Gastroesophageal sphincter (tissue), 4 donors: ENCODE measurements at places on chromosomes 16 and 17.

DNA sequence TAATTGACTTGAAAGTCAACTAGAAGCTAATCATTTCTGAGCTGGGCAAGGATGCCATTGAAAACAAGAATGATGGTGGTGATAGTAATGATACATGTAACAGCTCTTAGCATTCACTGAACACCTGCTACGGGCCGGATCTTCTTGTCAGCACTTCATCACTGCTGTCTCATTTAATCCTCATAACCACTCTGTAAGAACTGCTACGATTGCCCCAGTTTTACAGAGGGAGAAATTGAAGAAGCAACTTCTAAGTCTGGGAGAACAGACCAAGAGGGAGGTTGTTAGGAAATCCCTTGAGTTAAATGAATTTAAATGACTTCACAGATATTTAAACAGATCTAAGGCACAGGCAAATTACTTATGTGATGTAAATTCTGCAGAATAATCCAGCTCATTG, 7.0 kb upstream of the GAN start:
- ATAC-seq: no peak

- no peak for ATAC-seq
These were observed 385.0 kb downstream of the CDH11 start for GRCh38 chr16:64736857-64737256.

DNA sequence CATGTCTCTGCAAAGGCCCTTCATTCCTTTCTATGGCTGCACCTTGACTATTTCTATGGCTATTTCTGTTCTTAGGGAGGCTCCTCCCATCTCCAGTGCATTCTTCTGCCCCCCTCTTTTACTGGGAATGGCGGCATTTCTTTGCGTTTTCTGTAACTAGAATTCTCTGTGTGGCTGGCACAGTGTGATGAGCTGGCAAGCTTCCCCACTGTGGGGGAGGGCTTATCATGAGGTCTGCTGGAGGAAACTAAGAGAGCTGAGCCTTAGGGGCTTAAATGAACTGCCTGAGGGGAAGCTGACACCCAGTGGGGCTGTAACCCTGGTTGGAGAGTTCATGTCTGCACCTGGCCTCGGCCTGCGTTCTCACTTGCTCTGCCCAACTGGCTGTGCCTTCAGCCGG, 1.5 kb upstream of the CARD14 start:
- no peak for ATAC-seq

- no peak for ATAC-seq
These were observed 59.0 kb downstream of the CRISPLD2 start for GRCh38 chr16:84878770-84879169.

DNA sequence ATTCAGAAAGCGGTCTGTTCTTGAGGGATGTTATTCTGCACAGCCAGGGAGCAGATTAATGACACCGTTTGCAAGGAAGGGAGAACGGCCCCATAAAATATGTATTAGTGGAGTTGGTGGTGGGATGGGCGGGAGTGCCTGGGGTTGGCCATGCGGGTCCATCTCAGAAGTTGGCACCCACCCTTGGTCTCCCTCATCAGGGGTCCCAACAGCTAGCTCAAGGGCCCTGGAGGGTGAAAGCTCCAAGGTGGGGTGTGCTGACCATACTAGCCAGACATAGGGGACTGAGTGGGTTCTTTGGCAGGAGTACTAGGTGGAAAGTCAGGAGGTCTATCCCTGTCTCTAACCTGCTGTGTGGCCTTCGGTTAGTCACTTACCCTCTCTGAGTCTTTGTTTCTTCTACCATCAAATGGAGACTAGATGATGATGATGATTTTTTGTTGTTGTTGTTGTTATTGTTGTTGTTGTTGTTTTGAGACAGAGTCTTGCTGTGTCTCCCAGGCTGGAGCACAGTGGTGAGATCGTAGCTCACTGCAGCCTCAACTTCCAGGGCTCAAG, 83.2 kb upstream of the BRD7 start:
- no peak for ATAC-seq

DNA sequence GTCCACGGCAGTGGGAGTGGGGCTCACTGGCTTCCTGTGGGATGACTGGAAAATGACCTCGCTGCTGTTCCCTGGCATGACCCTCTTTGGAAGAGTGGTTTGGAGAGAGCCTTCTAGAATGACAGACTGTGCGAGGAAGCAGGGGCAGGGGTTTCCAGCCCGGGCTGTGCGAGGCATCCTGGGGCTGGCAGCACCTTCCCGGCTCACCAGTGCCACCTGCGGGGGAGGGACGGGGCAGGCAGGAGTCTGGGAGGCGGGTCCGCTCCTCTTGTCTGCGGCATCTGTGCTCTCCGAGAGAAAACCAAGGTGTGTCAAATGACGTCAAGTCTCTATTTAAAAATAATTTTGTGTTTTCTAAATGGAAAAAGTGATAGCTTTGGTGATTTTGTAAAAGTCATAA, 7.8 kb upstream of the RNF213 start:
- ATAC-seq: no peak

DNA sequence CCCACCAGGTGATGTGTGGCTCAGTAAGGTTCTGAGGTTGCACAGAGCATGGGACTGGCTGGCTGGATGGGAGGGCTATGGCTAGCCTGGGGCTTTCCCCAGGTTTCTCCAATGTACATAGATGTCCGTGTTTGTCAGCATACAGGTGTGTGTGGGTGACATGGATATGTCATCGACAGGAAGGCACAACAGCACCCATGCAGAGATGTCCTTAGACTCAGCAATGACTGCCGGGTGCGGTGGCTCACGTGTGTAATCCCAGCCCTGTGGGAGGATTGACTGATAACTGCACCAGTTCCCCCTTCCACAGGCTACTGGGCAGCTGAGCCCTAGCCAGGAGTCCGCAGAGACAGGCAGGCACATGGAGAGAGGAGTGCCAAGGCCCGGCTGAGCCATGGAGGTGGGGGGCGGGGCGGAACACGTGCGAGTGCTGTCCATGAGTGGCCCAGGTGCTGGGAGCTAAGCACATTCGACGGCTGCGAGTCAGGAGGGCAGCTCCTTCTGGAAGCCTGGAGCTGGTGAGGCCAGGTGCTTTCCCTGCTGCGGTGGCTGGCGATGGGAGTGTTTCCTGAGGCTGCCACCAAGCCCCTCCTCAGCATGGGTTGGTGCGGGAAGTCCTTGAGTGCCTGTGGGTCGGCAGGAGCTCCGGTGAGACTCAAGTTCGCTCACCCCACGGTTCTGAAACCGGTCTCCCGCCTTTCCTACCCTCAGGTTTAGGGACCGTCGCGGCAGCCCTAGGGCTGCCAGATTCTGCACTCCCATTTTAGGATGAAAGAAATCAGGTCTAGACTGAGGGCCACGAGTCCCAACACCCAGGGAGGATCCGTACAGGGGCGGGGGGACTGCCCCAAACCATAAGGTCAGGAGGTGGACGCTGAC, 858 bp upstream of the ASPSCR1 start:
- peak; percentile 12 for ATAC-seq

DNA sequence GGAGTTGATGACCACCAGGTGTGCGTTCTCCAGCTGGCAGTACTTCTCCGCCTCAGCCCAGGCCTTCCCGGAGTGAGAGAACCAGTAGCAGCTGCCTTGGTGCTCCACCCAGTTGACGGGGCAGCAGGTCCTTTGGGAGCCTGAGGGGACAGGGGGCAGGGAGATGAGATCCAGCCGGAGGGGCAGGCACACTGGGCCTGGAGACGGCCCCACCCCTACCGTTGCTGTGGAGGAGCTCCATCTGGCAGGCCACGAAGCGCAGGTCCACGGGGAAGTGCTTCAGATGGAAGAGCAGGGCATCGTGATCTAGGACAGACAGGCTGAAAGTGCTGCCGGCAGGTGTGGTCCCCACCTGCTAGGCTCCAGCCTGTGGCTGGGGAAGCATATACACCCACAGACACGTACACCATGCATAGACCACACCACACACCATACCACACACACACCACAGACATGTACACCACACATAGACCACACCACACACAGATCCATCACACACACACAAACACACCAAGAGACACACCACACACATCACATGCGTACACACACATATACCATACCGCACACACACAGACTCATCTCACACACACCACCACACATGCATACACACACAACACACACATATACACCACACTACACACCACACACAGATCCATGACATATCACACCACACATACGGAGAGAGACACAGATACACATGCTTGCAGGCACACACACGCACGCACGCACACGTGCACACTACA, 7.4 kb downstream of the ASGR2 start:
- peak; percentile 25 for ATAC-seq

DNA sequence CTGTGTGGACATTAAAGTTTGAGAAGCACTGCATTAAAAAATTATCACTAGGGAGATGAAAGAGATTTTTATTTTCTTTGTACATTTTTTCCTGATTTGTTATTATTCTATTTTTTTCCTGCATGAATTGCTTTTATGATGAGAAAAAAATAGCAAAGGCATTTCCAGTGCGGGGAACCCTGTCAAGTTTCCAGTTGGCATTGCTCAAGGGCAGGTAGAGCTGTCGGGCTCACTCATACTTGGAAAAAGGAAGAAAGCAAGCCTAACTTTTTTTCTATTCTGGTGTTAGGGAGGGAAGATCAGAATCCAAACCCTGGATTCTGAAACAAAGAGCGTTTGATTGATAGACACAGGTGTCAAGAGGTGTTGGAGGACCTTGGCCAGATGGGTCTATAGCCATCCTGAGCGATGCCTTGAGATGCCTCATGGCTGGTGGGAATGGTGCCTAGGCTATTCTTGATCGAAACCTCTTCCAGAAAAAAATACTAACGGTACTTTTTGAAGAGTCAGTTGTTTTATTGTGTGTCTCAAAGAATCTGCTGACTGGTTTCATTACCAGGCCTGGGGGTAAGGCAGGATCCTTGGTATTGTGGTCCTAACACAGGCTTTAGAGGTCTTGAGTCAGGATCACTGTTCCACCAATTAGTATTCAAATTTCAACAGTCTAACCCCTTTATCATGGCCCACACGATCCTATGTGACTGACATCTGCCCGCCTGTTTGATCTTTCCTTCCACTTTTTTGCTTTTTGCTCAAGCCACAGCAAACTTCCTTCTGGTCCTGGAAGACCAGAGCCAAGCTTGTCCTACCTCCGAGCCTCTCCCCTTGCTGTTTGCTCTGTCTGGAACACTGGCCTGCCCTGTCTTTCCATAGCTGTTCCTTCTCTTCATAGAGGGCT, 20.1 kb downstream of the SNX29 start:
- no peak for ATAC-seq

DNA sequence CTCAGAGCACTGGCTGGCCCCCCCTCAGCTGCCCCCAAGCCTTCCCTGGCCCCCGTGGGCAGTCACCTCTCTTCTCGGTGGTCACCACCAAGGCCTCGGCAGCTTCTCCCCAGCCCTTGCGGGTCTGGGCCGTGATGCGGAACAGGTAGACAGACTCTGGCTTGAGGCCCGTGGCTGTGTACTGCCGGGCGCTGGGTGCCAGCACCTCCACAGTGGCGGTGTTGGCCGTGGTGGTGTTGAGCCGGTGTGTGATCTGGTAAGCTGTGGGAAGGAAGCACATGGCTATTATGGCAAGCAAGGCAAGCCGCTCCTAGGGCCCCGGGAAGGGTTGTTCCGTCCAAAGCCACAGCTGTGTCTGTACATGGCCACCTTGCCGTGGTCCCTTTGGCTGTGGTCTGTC, 78.4 kb upstream of the CDC42EP4 start:
- no peak for ATAC-seq

- ATAC-seq: no peak
These were observed 22.9 kb downstream of the PRCD start for GRCh38 chr17:76562734-76563148.

GRCh38 chr16:3938843-3939624, 58.5 kb upstream of the CREBBP start:
- peak; percentile 79 for ATAC-seq

- peak; percentile 81 for ATAC-seq
These were observed 39.4 kb upstream of the RAI1 start for GRCh38 chr17:17641621-17642409.

DNA sequence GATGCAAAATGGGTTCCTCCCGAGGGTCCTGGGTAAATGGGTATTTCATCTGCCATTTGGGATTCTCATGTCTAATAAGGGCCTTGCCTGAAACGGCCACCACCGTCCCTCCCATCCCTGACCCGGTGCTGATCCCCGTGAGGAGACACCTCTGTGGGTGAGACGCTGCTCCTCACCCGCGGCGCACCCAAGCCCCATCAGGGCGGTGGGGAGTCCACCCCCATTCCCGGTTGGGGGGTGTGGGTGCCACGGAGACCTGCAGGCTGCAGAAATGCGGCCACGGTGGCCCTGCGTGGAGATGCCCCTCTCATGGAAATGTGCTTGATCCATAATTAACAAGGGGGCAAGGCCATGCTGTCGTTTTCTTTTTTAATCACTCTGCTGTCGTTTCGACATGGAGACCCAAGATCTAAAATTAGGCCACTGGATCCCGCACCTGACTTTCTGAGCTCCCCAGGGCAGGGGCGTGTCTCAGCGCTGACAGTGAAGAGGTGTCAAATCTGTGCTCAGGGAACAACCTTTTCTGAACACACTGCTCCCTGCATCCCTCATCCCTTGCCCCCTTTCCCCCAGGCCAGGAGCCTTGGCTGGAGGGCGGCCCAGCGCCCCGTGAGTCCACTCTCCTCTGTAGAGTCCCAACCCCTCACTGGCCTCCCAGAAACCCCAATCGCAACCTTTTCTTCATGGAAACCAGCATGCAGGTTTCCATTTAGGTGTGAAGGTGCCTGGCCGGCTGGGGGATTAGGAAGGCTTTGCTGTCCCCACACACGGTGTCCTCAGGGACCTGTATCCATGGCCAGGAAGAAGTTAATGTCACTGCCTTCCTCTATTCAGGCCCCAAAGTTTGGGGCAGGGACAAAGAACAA, 38.9 kb downstream of the PEMT start:
- no peak for ATAC-seq
